ENCODE measurements at places on chromosomes 5 and 9.
A peak's percentile ranks its signal among the peaks of the same experiment; 100 is the strongest.

DNA sequence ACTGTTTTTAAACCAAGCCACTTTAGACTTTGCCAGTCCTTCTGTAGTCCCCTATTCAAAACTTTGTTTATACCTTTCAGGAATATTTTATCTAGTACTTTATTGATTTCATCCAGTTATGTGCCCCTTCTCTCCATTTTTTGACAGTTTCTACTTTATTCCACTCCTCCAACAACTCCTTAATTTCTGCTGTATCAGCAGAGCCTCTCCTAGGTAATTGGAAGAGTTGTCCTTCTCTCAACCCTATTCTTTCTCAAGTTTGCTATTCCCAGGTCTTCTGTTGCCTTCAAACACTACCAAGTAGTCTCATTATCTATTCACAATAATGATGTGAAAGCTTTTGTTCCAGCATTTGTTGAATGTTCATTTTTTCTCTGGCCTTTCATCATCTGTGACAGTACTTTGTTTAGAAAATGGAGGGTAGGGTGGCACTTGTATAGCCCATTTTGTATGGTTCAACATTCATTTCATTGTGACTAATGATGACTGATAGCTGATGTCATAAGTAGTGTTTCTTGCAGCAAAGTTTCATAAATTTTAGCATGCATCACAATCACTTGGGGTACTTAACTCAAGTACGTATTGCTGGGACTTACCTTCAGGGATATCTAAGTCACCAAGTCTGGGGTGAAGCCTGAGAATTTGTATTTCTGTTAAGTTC, 204.4 kb upstream of the DMRT1 start:
- no peak for DNase-seq

- no peak for DNase-seq
Observed at GRCh38 chr9:92232190-92232589, 61.3 kb downstream of the IARS1 start.

- DNase-seq: peak; percentile 97
Observed at GRCh38 chr5:142644640-142645361, 41.1 kb downstream of the FGF1 start.

DNA sequence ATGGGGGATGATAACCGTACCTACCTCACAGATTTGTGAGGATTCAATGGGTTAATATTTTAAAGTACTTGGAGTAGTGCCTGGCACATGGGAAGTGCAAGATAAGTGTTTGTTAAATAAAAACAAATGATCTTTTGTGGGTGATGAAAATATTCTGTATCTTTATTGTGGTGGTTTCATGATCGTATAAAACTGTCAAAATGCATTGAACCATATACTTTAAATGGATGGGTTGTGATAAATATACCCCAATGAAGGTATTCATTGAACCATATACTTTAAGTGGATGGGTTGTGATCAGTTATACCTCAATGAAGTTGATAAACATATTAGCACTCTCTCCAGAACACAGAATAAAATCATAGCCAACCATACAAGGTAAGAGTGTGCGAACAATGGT, 234.5 kb downstream of the CRB2 start:
- no peak for DNase-seq

DNA sequence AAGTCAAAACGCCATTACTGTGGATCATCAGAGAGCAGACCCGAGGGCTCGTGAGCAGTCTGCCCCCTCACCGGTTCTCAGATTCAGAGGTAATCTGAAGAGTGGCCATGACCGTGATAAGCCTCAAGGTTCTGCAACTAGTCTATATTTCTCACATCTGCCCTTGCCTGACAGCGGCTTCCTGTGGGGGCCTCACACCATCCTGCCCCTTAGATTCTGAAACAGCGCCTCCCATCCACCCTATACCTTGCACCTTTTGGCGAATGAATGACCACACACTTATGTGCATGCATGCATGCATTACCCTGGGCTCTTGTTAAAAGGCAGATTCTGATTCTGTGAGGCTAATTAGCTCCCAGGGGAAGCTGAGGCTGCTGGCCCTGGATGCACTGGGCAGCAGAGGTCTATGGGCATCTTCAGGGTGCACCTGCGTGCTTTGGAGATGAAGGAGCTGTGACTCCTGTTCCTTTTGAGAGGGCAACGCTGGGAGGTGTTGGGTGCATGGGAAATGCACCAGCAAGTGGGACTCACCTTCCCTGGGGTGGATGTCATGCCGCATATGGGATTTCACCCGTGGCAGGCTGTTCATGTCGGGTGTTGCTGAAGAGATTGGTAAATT, 7.8 kb upstream of the GADD45G start:
- DNase-seq: no peak

- DNase-seq: peak; percentile 75
Observed at GRCh38 chr5:126811515-126812198, 34.7 kb downstream of the LMNB1 start.

- DNase-seq: no peak
Observed at GRCh38 chr9:93657331-93658111, 81.1 kb downstream of the PHF2 start.

- no peak for DNase-seq
Observed at GRCh38 chr9:37290366-37290939, 132.0 kb upstream of the GRHPR start.

GRCh38 chr5:168174376-168174775, 117.1 kb upstream of the WWC1 start:
- DNase-seq: no peak

DNA sequence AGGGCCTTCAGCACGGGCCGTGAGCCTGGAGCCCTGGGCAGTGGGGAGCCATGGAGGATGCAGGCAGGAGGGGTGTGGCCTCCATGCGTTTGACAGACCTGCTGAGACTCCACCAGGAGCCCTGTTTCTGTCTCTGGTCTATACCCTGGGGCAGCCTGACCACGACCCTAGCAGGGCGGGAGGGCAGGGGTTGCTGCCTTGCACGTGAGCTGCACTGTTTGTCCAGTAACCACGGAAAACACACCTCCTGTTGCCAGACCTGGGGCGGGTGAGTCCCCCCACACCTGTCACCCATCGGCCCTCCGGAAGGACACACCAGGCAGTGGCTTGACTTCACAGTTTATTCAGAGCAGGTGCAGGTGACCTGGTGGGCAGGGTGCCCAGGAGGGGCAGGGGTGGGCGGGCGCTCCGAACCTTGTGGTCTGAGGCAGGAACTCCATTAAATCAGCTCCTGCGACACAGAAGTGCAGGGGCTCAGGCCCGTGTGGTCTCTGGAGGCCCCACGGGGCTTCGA, 3.9 kb downstream of the LCN8 start:
- DNase-seq: no peak

DNA sequence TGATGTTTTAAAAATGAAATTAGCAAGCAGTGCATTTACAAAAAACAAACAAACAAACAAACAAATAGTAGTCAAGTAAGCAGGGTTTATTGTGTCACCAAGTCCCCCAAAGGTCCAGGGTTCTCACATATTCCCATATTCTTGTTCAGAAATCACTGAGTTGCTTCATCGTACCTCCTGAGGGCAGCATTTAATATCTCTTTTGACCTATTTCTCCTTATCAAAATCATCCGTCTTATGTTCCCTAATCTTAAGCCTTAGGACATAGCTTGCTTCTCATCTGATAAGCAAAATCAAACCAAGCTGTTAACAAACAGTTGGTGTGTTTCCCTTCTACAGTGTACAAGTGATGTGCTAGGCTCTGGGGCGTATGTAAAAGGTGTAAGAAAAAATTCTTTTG, 109.5 kb upstream of the MAN2A1 start:
- DNase-seq: no peak
